ENCODE measurements at places on chromosomes 5 and 9. TPM values are rescaled to one million over a fixed set of nuclear protein-coding genes. Genes with fewer than 3 reads are reported as not detected.

GRCh38 chr5:4640795-4641194, 499.3 kb upstream of the ADAMTS16 start:
- peak; percentile 33 for DNase-seq

DNA sequence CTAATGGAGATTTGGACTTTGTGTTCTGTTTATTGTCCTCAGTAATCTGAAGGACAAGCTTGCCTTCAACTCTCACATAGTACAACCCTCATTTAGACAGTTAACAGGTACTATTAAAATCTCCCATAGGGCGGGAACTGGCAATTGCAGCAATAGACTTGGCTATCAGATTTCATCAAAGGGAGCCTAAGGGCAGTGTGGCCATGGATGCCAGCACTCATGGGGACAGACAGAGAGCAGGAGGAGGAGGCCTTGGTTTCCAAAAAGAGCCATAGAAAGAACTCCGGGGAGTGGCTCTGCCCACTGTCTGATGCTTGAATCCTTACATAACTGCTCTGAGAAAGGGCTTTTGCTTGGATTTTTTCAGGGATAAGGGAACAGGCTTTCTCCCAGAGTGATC, 6.8 kb downstream of the SLC36A1 start:
- DNase-seq, result no peak

- DNase-seq, result no peak
Observed at GRCh38 chr9:125601961-125602360, 105.0 kb downstream of the MAPKAP1 start.

GRCh38 chr5:82364497-82364896, 86.3 kb upstream of the RPS23 start:
- peak; percentile 53 for DNase-seq

- DNase-seq, result no peak
Observed at GRCh38 chr5:116395226-116395625, 179.4 kb downstream of the SEMA6A start.

GRCh38 chr5:140114341-140115185, 654 bp downstream of the PURA start:
- DNase-seq, result no peak

GRCh38 chr5:151001436-151001835, 19.0 kb upstream of the GPX3 start:
- DNase-seq, result no peak

GRCh38 chr9:125433461-125434011, 171.9 kb downstream of the GAPVD1 start:
- no peak for DNase-seq

- no peak for DNase-seq
Observed at GRCh38 chr5:125228363-125229070, 482.1 kb upstream of the ZNF608 start.

Gene SHISAL2B
- not detected for total RNA-seq

Gene ARL15
- total RNA-seq, result 73.2 TPM
